ENCODE measurements at places on chromosomes 13 and 19.

DNA sequence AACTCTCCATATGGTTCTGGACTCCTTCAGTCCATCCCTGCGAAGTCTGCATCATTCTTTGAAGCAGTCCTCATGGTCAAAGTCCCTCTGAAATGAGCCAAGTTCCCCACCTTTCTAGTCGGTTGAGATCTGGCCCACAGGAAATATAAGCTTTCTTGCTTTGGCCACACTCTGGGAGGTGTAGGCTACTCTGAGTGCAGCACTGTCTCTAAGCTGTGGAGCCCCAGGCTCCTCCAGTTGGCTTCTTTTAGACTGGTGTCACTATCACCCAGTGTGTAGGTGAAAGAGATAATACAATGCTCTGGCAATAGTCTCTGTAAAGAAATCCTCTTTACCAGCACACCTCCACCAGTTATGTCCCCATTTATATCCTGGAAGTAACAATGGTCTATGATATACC is 486.5 kb upstream of the KLF12 start:
- DNase-seq, result no peak

GRCh38 chr19:50535672-50536187 is 22.0 kb upstream of the ASPDH start:
- DNase-seq, result no peak

DNA sequence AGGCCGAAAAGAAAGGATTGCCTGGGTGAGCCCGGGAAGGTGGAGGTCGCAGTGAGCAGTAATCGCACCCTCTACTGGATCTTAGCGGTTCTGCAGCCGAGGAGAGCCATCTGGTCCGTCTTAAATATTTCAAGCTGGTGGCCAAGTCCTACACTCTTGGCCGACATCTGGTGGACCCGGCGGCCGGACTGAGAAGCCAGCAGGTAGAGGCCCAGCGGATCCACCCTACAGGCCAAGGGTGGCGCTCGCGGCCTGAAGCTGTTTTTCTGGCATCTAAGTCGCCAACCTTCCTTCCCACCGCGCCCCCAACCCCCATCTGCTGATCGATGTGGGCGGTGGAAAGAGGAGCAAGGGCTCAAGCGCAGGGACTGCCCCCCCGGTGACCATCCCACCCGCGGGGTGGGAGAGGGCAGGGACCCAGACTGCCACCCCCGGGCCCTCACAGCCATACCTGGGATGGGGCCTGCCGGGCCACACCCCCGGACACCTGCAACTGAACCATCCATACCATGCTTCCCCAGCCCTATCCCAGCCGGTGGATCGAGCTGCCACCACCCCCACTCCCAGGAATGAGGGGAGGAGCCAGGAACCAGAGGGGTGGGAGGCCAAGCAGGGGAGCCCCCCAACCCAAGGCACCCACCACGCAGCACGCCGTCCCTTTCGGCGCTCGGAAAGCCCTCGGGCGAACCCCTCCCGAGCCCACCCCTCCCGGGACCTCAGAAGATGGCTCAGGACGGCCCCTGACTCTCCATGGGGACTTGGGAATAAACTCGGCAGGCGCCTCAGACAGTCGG is 46.3 kb upstream of the ZNF730 start:
- peak; percentile 45 for DNase-seq

DNA sequence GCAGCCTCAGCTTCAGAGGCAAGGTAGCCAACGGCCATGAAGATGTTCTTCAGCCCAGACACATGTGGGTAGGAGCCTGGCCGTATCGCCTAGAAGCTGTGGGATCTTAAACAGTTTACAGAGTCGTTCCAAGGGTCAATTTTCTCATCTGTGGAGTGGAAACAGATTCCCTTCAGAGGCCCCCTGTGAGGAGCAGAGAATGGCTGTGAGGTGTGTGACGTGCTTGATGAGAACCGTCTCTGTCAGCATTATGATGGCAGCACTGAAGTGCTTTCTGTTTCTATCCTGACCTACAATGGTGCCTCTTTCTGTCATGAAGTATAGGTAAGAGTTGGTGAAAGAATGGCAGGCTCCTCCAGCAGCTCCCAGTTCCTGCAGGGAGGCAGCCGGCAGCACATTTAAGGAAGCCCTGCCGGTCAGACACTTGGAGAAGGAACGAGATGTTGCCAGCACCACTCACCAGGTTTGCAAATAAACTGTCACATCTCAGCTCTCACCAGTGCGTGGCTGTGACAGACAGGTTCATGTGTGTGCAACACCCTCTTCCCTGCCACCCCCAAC is 277.3 kb downstream of the FOXO1 start:
- peak; percentile 49 for DNase-seq

DNA sequence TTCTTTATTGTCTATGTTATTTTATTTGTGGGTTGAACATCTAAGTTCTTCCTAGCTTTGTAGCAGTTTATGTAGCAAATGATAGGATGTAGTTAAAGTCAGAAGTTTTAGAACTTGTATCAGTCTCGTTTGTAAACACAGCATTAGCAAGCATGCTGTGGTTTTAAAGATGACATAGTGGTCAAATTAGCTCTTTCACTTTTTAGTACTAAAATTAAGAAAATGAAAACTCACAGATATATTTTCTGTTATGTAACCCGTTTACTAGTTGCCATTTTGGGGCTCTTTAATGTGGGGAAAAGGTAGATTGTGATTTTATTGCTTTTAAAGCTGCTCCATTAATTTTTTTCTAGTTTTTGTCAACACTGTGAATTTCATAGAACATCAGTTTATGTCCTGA is 216.5 kb downstream of the PCCA start:
- DNase-seq, result no peak

DNA sequence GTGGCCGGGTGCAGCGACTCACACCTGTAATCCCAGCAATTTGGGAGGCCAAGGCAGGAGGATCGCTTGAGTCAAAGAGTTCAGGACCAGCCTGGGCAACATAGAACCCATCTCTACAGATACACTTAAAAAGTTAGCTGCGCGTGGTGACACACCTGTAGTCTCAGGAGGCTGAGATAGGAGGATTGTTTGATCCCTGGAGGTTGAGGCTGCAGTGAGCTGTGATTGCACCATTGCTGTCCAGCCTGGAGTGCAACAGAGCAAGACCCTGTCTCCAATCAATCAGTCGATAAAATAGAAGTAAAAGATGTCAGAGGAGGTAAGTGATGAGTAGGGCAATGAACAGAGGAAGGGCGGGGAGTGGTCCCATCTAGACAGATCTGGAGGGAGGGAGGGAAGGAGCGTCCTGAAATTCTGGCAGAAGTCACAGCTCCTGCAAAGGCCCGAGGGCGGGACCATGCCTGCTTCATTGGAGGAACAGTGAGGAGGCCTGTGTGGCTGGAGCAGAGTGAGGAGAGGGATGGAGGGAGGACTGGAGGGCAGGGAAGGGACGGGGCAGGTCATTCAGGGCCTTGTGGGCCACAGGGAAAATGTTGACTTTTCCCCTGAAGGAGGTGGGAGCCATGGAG is 9.7 kb downstream of the SMIM24 start:
- DNase-seq, result no peak

DNA sequence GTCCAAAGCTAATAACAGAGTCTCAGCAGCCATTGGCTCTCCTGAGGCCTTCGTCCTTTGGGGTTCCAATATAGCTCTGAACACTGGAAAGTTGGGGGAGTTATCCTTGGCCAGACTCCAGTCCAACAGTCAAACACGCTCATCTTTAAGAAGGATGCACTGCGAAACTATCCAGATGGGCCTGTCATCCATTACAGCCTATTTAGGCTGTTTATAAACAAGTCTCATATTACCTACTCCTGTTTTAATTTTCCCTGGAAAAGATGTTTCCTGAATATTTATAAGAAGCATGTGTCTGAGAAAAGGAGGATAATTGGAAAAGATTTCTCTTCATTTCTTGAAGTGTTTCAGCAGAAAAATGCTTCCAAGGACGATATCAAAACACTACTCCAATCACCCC is 170.7 kb downstream of the DCT start:
- DNase-seq, result no peak

DNA sequence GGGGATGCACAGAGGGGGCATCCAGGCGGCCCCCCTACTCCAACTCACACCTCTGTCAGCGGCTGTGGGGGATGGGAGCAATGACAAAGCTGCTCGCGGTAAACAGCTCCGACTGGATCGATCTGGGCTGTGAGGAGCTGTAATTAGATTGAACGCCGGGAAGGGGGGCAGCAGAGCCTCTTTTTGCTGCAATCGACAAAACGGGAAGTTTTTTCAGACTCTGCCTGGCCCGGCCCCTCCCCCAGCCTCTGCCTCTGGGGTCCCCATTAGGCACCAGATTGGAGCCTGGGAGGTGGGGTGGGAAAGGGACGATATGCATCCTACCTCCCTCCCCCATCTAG is 16.3 kb downstream of the ONECUT3 start:
- DNase-seq, result no peak

- DNase-seq, result no peak
Measured at GRCh38 chr13:33229446-33230177, 55.9 kb downstream of the STARD13 start.
